ENCODE measurements at places on chromosomes 3 and 15.

DNA sequence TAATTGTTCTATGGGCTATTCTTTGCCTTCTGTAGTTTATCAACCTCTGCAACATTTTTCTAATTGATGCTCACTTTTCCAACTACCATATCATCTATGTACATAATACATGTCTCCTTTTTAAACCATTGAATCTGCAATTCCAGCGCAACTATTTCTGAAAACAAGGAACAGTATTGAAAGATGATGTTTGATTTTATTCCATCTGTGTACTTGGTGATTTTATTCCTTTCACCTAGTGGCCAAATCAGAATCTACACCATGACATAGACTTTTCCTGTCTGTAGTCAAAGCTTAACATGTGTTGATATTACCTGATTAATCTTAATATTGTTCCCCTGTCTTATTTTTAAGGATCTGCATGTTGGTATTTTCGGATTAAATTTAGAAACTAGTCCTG is 13.0 kb downstream of the NKTR start:
- no peak for DNase-seq

DNA sequence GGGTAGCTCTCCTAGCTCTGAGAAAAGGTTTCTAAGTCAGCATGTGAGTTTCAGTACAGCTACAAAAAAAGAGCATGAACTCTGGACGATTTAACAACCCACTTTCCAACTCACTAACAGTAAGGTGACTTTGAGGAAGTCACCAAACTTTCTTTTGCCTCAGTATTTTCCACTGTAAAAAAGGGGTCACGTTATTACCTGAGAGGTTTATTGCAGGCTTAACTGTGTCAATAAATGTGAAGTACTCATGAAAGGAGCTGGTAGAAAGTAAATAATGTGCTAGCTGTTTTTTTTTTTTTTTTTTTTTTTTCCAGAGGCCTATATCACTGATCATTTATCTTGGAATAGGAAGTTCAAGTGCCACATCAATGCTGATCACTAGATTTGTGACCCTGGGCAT is 89.3 kb downstream of the PLSCR2 start:
- no peak for DNase-seq

DNA sequence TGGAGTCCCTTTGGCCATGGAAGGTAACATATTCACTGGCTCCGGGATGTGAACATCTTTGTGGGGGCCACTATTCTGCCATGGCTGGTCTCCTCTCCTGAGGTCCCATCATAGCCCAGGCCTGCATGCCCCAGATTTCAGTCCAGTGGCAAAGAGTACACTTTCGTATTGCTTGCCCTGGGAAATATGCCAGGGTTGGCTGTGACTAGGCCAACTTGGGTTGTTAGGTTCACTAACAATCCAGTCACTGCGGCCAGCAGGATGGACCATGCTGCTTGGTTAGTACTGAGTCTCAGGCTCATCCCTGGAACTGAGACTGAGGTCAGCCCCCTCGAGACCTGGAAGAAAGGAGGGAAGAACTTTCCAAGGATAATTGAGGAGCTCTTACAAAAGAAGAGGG is 9.8 kb upstream of the EEFSEC start:
- DNase-seq = no peak

- DNase-seq = no peak
These were observed 196.8 kb upstream of the AGTR1 start for GRCh38 chr3:148500881-148501280.

- DNase-seq = no peak
These were observed 1.3 kb downstream of the ELL3 start for GRCh38 chr15:43775411-43775965.

DNA sequence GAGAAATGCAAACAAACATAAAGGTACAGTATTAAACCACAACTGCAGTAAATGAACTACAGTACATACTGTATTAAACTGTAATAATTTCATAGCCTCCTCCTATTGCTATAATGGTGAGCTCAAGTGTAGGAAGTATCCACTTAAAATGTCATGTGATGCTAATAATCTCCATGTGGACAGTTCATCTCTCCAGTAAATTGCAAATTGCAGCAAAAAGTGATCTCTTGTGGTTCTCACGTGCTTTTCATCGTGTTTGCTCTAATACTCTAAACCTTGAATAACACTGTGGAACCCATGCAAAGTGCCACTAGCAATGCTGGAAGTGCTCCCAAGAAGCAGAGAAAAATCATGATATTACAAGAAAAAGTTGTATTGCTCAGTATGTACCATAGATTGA is 9.2 kb upstream of the FNDC3B start:
- no peak for DNase-seq

GRCh38 chr15:55221090-55222011 is 24.6 kb upstream of the RSL24D1 start:
- no peak for DNase-seq

DNA sequence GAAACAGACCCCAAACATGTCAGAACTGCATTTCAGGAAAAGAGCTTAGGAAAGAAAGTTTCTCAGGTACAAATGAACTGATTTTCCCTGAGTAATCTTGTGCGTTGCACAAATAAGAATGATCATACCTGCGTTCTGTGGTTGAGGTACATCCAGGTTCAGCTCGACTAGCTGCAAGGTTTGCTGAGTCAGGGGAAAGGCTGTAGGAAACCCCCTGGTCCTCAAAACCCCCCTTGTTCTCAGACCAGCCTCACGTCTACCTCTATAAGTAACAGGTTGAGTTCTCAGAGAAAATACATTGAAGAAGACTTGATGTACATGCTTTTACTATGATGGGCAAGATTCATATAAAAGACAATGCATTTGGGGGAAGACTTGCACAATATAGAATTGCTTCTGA is 137.7 kb upstream of the ICE2 start:
- DNase-seq = no peak

DNA sequence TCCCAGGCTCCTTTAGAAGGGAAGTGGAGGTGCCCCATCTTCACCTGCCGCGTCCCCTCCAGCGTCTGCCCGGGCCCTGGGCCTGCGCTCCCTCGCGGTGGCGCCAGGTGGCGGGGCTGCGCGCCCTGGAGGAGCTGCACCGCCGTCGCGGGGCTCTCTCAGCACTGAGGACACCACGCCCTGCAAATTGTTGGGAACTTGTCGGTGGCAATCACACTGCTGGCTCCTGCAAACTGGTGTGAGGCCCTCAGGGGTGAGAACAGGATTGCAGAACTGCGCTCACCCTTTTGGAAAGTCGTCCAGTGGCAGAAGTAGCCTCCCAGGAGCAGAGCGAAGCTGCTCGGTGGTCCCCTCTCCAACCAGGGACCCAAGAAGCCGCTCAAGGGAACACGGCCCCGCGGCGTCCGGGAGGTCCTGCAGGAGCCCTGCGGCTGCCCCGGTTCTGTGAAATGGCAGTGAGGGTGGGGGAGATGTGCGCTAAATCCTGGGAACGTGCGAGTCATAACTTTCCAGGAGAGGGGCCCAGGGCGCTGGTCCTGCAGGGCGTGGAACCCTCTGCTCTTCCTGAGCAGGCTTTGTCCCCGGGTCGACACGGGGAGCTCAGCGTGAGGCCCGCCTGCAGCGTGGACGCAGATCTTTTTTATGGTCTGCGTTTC is 995 bp upstream of the LRRK1 start:
- no peak for DNase-seq

DNA sequence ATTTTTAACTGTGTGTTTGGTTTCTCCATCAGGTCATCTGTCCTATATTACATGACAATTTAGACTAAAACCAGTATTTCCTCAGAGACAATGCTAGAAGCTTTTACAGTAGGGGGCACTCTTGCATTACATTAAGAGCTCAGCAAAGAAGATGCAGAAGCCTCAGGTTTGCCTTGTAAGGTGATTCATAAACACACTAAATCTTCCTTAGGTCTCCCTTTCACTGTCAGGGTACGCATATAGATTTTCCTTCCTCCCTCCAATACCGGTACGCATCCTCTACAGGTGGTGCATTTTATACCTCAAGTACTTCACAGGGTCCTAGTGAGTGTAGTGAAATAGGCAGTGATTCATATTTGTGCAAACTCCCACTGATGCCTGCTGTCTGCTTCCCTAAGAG is 46.5 kb downstream of the CD86 start:
- peak; percentile 3 for DNase-seq

- no peak for DNase-seq
These were observed 13.7 kb upstream of the GJD2 start for GRCh38 chr15:34768530-34768929.

- no peak for DNase-seq
These were observed 41.9 kb downstream of the PCOLCE2 start for GRCh38 chr3:142846779-142847577.

- DNase-seq = no peak
These were observed 2.4 kb downstream of the ADAMTS9 start for GRCh38 chr3:64685331-64685799.

DNA sequence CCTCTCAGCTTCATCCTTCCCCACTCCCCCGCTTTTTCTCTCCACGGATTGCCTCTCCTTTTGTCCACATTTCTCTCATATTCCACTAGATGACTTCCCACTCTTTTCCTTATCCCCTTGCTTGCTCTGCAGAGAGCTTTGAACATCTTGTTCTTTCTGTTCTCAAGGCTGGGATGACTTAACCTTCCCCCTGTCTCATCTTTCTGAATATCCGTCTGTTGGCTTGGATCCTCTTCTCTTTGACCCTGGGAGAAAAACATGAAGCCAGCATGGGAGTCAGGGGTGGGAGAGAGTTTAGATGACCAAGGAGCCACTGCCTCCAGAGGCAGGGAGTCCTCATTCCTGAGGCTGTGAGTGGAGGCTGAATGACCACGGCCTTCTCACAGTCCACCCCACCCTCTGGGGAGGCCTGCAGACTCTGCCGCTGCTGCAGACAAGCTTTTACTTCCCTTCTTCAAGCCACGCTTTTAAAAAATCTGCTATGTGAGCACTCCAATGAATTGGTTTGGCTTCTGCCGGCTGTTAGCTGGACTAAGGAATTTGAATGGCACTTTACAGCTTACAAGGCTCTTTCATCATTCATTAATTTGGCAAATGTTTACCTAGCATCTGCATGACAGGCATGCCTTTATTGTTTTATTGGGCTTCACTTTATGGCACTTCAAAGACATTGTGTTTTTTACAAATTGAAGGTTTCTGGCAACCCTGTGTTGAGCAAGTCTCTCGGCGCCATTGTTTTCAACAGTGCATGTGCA is 111.6 kb upstream of the SLC6A6 start:
- no peak for DNase-seq

DNA sequence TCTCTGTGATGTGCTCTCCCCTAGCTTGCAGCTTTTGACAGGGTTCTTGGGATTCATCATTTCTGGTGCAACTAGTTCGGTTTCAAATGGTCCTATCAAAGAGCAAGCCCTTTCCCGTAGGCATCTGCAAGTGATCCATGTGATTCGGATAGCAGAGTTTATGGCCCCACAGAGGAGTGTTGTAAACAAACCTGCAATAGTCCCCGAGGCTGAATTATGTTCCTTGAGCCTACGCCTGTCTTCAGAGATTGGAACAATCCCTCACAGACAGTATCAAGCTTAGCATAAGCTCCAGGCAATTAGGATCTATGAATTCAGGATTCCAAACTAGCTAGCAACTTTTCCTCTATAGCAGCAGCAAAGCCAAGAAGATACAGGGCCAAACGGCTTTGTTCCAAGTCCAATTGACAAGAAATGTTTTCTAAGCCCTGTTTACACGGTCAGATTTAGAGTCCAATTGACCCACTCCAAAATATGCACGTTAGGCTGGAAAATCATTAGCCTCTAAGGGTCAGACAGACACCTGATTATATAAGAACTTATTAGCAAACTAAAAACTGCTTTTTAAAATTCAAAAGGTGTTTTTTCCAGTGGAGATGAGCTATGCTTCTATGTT is 24.8 kb downstream of the LNP1 start:
- no peak for DNase-seq

- no peak for DNase-seq
These were observed 101.8 kb upstream of the LIPC start for GRCh38 chr15:58329781-58330671.

- no peak for DNase-seq
These were observed 21.5 kb downstream of the SCN5A start for GRCh38 chr3:38627956-38628355.

- no peak for DNase-seq
These were observed 233.4 kb downstream of the ADAMTS17 start for GRCh38 chr15:100108346-100108745.

DNA sequence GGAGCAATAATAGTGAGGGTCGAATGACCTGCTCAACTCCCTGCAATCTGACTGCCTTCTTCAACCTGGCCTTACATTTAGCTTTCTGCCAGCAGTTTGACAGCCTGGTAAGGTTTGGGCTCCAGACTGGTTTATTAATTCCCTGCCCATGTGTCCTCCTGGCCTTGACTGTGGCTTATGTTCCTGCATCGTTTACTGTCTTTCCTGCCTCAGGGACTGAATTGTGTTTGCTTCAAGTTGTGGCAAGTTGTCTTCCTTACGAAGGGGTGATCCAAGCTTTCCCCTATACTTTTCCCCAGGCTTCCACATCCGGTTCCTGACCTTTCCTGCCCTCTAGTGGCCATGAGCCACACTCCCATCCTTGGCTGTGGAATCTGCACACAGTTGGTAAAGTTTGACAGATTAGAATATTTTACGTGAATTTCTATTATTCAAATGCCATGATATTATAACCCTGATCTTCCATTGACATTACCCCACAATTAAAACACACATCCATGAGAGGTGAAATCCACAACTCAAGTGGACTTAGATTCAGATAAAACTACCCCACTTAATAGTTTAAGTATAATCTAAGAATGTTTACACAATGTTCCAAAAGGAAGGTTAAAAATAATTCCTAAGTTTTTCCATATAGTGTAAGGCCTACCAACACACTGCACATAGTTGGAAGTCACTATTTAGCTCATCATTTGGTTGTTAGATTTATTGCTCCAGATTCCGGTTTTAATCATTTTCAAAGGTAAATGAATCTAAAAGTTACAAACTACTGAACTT is 95.7 kb downstream of the NEDD4 start:
- DNase-seq = no peak

DNA sequence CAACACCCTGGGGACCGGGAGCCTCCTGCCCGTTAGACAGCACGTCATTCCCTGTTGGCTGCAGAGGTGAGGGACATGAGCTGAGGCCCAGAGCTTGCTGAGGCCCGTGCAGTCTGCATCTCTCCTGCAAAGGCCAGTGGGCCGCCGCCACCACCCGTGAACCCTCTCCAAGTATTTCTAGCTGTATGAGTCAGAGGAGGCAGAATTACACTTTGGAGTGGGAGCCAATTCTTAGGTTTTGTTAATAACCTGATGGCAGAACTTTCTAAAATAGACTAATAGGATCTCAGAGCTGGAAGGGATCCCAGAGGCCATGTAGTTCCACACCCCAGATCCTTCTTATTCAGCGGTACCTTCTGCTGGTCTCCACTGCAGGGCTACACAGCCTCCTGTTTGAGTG is 335.2 kb upstream of the CTDSPL start:
- DNase-seq = no peak

GRCh38 chr3:113211330-113212149 is at the start of gene BOC:
TSS of gene BOC (plus strand) at chr3:113211557. CDS start at chr3:113249803, 38,246 bp downstream.
- DNase-seq = no peak

DNA sequence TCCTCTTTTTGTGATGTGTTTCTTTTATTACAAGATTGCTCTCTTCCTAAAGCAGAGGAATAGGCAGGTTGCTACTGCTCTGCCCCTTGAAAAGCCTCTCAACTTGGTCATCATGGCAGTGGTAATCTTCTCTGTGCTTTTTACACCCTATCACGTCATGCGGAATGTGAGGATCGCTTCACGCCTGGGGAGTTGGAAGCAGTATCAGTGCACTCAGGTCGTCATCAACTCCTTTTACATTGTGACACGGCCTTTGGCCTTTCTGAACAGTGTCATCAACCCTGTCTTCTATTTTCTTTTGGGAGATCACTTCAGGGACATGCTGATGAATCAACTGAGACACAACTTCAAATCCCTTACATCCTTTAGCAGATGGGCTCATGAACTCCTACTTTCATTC is 7.7 kb downstream of the SUCNR1 start:
- DNase-seq = no peak

Measured in pulmonary artery endothelial cell (primary cell).